CD4-positive, alpha-beta T cell treated with Interleukin-4 for 4 hours (primary cell): ENCODE measurements at places on chromosomes 2 and 18.

DNA sequence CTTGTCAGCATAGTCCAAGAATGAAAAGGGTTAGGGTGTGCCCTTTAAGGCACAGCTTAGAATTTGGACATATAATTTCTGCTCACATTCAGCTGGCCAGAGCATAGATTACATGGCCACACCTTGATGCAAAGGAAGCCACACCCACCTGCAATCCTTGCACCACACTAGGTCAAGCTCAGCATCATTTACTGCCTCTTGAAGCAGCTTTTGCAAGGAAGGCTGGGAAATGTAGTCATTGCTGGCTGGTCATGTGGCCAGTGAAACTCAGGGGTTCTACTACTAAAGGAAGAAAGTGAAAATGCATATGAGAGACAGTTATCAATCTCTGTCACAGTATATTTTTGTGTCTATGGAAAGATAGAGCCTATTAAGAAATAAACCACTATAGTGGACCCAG is 159.3 kb downstream of the GFPT1 start:
- DNase-seq, result no peak

GRCh38 chr2:126269911-126270310 is 386.0 kb upstream of the GYPC start:
- no peak for DNase-seq

DNA sequence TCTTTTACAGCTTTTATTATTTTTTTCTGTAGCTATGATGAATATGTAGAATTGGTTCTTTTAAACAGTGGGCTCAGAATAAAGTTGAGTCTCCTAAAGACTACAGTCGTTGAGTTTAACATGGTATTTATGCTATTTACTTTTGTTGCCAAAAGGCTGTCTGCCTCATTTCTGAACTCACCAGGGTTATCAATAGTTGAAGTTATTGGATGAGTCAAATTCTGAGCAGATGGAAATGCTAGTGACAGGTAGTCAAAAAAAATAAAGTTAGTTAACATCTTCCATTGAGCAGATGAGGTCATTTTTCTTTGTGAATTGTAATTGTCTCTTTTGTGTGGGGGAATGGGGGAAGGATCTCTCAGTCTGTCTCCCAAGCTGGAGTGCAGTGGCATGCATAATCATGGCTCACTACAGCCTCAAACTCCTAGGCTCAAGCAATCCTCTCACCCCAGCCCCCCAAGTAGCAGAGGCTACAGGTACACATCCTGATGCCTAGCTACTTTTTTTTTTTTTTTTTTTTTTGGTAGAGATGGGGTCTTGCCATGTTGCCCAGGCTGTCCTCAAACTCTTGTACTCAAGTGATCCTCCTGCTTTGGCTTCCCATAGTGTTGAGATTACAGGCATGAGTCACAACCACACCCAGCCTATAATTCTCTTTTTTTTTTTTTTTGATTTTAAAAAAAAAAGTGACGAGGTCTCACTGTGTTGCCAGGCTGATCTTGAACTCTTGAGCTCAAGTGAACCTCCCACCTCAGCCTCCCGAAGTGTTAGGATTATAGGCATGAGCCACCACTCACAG is 8.9 kb downstream of the PAPOLG start:
- no peak for DNase-seq

DNA sequence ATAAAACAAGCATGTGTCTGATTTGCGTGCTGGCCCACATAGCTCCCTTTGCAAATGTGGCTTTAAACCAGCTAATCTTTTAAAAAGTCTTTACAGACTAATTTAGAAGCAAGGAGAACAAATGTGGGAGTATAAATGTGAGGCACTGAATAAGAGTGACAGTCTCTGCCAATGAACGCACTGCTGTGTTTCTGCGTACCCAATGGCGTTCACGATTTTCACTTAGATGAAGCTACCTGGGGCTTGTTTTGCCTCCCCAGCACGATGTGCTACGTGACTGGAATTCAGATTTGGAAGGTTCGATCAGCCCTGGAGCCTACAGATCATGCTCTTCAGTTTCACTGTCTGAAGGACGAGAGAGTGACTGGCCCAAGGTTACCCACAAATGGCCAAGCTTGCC is 10.8 kb upstream of the CRACDL start:
- DNase-seq, result no peak

GRCh38 chr2:148593421-148593820 is 51.1 kb upstream of the EPC2 start:
- no peak for DNase-seq

DNA sequence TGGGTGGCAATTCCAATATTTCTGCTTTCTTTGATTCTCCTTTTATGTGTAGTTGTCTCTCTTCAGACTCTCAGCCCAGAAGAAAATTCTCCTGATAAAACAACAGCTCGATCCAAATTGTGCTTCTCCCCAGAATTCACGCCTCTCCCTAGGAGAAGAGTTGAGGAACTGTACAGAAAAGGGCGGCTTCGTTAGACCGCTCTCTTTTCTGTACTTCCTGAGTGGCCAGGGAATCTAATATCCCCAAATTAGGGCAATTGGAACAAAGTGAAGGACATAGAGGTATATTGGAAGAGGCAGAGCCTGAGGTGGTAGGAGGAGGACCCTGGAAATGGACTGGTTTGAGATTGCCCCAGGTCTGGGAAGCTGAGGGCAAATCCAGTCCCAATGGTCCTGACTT is 5.6 kb downstream of the ADCYAP1 start:
- no peak for DNase-seq

DNA sequence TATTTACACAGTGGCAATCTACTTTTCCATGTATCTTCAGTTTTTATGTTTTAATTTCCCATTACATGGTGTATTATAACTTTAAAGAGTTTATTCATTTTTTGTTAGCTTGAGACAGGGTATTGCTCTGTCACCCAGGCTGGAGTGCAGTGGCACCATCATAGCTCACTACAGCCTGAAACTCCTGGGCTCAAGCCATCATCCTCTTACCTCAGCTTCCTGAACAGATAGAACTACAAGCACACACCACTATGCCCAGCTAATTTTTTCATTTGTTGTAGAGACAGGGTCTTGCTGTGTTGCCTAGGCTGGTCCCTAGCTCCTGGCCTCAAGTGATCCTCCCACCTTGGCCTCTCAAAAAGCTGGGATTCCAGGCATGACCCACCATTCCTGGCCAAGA is 66.8 kb downstream of the COA5 start:
- no peak for DNase-seq

- no peak for DNase-seq
Measured at GRCh38 chr2:215590010-215590745, 154.3 kb upstream of the FN1 start.

GRCh38 chr2:191713837-191714236 is 35.9 kb downstream of the NABP1 start:
- DNase-seq, result no peak

DNA sequence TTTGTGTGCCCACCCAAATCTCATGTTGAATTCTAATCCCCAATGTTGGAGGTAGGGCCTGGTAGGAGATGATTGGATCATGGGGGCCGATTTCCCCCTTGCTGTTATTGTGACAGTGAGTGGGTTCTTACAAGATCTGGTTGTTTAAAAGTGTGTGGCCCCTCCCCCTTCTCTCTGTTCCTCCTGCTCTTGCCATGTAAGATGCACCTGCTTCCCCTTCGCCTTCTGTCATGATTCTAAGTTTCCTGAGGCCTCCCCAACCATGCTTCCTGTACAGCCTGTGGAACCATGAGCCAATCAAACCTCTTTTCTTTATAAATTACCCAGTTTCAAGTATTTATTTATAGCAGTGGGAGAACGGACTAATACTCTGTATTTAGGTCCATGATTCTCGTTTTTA is 588.1 kb downstream of the DCDC2C start:
- no peak for DNase-seq

GRCh38 chr2:240568678-240569522 is 616 bp downstream of the RNPEPL1 start:
- peak; percentile 48 for DNase-seq

DNA sequence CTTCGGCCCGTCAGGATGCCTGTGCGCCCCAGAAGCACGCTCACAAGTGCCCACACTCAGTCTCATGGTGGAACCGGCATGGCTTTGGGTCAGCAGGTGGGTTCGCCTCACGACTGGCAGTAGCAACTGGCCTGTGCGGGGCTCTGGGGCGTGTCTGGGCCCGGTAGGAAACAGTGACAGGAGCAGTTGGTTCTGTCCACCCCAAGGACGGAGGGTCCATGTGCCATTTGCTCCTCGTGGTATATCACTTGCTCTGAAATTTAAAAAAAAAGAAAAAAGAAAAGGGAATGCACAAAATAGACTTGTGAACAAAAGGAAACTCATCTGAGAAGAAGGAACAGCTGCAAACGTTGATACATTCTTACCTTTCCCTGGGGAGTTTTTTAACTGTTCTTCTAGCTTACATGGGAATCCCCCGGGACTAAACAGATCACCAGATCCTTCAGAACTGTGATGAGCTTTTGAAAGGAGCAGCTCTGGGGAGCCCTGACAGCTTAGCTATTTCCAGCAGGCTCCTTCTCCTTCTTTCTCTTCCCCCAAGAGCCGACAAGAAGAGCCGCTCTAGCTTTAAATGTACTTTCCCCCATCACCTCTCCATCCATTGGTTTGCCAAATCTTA is 42.8 kb downstream of the TRAPPC12 start:
- DNase-seq, result no peak

- DNase-seq, result no peak
Measured at GRCh38 chr2:155846259-155846658, 486.3 kb downstream of the NR4A2 start.

DNA sequence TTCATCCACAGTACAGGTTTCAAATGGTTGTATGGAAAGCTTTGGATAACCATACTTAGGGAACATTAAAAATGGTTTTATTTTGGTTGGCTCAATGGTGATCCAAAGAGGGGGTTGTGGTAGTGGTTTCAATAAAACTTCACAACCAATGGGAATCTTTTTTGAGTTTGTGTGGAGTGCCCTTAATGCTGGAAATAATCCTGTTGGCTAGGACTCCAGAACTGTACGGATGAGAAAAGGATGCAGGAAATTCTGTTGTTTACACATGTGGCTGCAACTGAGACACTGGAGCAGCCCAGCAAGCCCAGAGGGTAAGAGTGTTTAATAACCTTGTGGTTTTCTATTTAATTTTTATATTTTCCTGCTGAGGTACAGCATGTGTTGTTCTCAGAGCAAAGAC is at the start of gene CCDC102B:
TSS of gene CCDC102B (plus strand) at position 210 of the 400 bp plus-strand sequence. CDS start 38,684 bp downstream, outside the sequence.
- DNase-seq, result no peak

- no peak for DNase-seq
Measured at GRCh38 chr2:201542291-201542690, 90.8 kb downstream of the STRADB start.

DNA sequence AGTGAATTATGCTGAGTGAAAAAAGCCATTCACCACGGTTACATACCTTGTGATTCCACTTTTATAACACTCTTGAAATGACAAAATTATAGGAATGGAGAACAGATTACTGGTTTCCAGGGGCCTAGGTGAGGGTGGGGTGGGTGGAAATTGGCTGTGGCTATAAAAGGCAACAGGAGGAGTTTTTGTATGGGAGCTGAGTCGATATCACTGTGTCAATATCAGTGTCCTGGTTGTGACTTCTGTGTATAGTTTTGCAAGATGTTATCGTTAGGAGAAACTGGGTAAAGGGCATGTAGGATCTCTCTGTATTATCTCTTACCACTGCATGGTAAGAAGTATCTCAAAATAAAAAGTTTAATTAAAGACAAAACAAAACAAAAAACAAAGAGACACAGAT is 84.3 kb downstream of the EDAR start:
- DNase-seq, result no peak

GRCh38 chr2:219615894-219616293 is 11.5 kb upstream of the SLC4A3 start:
- no peak for DNase-seq

GRCh38 chr2:132542953-132543569 is 126.5 kb downstream of the GPR39 start:
- DNase-seq, result no peak

GRCh38 chr18:44759925-44760342 is 79.2 kb downstream of the SETBP1 start:
- DNase-seq, result no peak

- no peak for DNase-seq
Measured at GRCh38 chr2:53911434-53912189, 51.8 kb upstream of the GPR75 start.

DNA sequence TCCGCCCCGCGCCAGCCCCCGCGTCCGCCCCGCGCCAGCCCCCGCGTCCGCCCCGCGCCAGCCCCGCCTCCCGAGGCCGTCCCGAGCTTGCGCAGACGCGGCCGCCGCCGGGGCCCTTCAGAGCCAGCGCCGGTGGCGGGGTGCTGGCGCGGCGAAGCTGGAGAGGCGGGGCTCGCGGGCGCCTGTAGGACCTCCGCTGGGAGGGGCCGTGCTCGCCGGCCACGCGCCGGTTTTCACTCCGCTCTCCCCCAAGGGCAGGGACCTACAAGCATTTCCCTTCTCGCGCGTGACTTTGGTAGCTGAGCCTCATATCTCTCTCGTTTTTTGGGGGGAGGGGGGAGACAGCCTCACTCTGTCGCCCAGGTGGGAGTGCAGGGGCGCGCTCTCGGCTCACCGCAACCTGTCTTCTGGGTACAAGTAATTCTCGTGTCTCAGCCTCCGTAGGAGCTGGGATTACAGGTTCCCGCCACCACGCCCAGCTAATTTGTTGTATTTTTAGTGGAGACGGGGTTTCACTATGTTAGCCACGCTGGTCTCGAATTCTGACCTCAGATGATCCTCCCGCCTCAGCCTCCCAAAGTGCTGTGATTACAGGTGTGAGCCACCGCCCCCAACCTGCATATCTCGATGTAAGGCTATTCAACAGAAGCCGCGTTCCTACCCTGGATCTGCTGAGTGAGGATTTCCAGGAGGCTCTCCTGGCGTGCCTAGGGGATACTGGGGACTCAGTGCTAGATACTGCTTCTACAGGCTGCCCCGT is at the start of gene ZNF514:
TSS of gene ZNF514 (minus strand) at position 159 of the 760 bp plus-strand sequence. CDS start 6,595 bp downstream, outside the sequence.
- DNase-seq, result peak; percentile 75

DNA sequence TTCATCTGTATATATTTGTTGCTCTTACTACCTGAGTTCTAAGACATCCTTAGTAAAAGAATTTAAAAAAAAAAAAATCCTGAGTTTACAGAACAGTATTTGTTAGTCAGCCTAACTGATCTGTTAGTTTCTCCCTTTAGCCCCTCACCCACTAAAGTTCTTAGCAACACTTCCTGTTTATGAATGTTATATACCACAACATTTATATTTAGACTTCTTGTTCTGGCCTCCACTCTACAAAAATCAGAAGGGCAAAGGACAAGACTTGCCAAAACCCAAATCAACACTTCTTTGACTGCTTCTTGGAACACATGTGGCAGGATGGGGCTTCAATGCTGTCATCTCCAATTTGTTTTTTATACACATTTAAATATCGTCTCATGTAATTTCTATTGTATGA is 71.1 kb downstream of the MGAT5 start:
- DNase-seq, result peak; percentile 80

GRCh38 chr2:219731173-219731572 is 103.7 kb downstream of the SLC4A3 start:
- DNase-seq, result no peak

GRCh38 chr2:95024960-95025405 is 525 bp upstream of the MAL start:
- DNase-seq, result no peak

- peak; percentile 68 for DNase-seq
Measured at GRCh38 chr2:134290358-134290757, 36.5 kb downstream of the MGAT5 start.

- DNase-seq, result peak; percentile 23
Measured at GRCh38 chr2:23788100-23788499, 138.8 kb downstream of the ATAD2B start.
